Neural crest cell (in vitro differentiated cells): ENCODE measurements at places on chromosomes 6 and 20. TPM values are rescaled to one million over a fixed set of nuclear protein-coding genes. Genes with fewer than 3 reads are reported as not detected.
A peak's percentile ranks its signal among the peaks of the same experiment; 100 is the strongest.

Gene MOG
- not detected in 2 replicates for total RNA-seq

Gene SLC17A9
- total RNA-seq = 1.2 and 1.4 TPM in 2 replicates

Gene ZNF341
- 4.9 and 5.1 TPM in 2 replicates for total RNA-seq

Gene SLC44A4
- total RNA-seq = 0.32 and 0.84 TPM in 2 replicates

Gene SLC17A3
- total RNA-seq = not detected in 2 replicates

Gene TMX4
- 18.0 and 22.7 TPM in 2 replicates for total RNA-seq

Gene OR2H2
- total RNA-seq = not detected in 2 replicates

DNA sequence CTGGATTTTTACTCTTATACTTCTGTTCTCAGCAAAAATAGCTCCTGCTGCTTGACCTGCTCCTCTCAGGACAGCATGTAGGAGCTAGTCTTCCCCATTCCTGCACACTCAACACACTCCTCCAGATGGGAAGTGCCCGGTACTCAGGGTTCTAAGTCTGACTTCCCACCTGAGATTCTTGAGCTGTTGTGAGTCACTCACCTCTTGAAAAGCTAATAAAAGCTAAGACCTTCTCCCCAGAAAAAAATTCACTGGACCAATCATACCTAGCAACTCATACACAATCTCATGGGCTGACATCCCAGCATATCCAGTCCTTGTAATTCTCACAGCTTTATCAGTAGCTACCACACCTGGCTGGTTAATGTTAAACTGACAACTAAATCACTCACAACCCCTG lies 53.5 kb downstream of the TRPC4AP start:
- H3K4me1 ChIP-seq = no peaks in the 10 kb centered on the region
- no peak for DNase-seq
- peaks cover 18% of the 10 kb centered on the region for H3K36me3 ChIP-seq
- no peak overlapping the region for H3K27ac ChIP-seq
- H3K4me3 ChIP-seq = no peak overlapping the region

GRCh38 chr6:151269321-151269995 lies 29.7 kb downstream of the AKAP12 start:
- no peak for DNase-seq
- H3K36me3 ChIP-seq = no peaks in the 10 kb centered on the region
- no peak overlapping the region for H3K27ac ChIP-seq
- H3K27me3 ChIP-seq = no peaks in the 10 kb centered on the region

DNA sequence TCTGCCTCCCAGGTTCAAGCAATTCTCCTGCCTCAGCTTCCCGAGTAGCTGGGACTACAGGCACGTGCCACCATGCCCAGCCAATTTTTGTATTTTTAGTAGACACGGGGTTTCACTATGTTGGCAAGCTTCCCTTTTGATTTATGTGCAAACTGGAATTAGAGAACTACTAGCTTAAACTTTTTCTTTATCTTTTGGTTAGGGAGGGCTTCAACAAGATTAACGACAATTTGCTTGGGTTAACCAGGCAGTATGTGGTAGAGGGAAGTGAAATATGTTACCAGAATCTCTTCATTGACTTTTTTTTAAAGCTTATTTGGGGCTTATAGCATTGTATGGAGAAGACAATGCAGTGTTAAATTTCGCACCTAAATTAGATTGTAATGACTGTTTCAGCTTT lies 9.0 kb downstream of the MYO6 start:
- H3K27ac ChIP-seq = no peak overlapping the region
- peaks cover 17% of the 10 kb centered on the region for H3K4me1 ChIP-seq
- no peaks in the 10 kb centered on the region for H3K27me3 ChIP-seq
- no peak for DNase-seq
- H3K36me3 ChIP-seq = no peaks in the 10 kb centered on the region

- no peaks in the 10 kb centered on the region for H3K36me3 ChIP-seq
- DNase-seq = no peak
- H3K4me1 ChIP-seq = no peaks in the 10 kb centered on the region
- peak overlapping the region; percentile 86 for H3K27ac ChIP-seq
- no peak overlapping the region for H3K4me3 ChIP-seq
- H3K27me3 ChIP-seq = no peaks in the 10 kb centered on the region
Measured at GRCh38 chr6:39273406-39273821, 40.8 kb downstream of the KCNK17 start.

- H3K4me3 ChIP-seq = no peak overlapping the region
- DNase-seq = no peak
- no peak overlapping the region for H3K27ac ChIP-seq
- H3K27me3 ChIP-seq = peaks cover 20% of the 10 kb centered on the region
- H3K4me1 ChIP-seq = peaks cover 38% of the 10 kb centered on the region
Measured at GRCh38 chr20:59752101-59752586, 147.8 kb downstream of the PHACTR3 start.

- H3K4me3 ChIP-seq = peak overlapping the region; percentile 83
- H3K27me3 ChIP-seq = peaks cover 29% of the 10 kb centered on the region
- peak; percentile 82 for DNase-seq
- no peaks in the 10 kb centered on the region for H3K36me3 ChIP-seq
- H3K27ac ChIP-seq = no peak overlapping the region
Measured at GRCh38 chr6:157379656-157380457, 1.1 kb upstream of the ZDHHC14 start.

GRCh38 chr6:68343901-68344300 lies 291.2 kb upstream of the ADGRB3 start:
- peak; percentile 22 for DNase-seq
- no peak overlapping the region for H3K4me3 ChIP-seq
- H3K27me3 ChIP-seq = no peaks in the 10 kb centered on the region
- no peaks in the 10 kb centered on the region for H3K36me3 ChIP-seq
- no peaks in the 10 kb centered on the region for H3K4me1 ChIP-seq

- no peaks in the 10 kb centered on the region for H3K27me3 ChIP-seq
- peaks cover 3% of the 10 kb centered on the region for H3K36me3 ChIP-seq
- no peak overlapping the region for H3K27ac ChIP-seq
- H3K4me1 ChIP-seq = peaks cover 33% of the 10 kb centered on the region
Measured at GRCh38 chr6:56657354-56657753, 14.7 kb upstream of the DST start.

DNA sequence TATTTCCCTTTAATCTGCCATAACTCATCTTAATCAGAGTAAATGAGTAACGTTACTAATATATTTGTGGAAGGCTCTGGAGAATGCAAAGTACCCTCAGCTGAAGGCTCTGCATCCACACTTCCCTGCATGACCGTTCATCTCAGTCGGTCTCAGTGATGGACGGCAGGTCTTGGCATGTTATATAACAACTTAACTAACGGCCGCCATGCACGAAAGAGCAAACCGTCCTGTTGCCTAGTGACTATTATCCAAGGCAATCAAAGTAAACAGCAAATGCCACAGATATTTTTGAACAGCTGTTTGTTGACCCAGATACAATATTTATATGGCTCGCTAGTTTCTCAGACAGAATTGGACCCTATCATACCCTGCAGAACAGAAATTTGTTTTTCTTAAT lies 194.9 kb upstream of the SMLR1 start:
- DNase-seq = no peak
- no peak overlapping the region for H3K4me3 ChIP-seq
- H3K27ac ChIP-seq = no peak overlapping the region
- H3K27me3 ChIP-seq = peaks cover 7% of the 10 kb centered on the region

DNA sequence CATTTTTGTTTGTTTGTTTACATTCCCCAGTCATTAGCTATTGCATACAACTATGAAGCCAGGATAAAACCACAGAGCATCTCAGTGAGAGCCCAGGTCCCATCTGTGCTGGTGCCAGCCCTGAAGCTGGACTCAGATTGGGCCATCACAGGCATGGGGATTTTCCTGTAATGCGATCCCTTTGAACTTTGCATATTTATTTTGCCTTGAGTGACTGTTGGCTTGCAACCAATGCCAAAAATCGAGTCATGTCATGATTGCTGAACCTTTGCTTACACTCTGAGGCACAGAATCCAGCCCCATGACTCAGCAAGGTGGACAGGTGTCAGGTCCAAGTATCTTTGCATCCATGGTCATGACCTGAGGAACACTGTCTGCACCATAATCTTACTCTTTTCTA lies 46.2 kb upstream of the GGTLC1 start:
- no peak for DNase-seq
- H3K4me1 ChIP-seq = no peaks in the 10 kb centered on the region
- H3K27me3 ChIP-seq = no peaks in the 10 kb centered on the region

- H3K27ac ChIP-seq = peak overlapping the region; percentile 92
- peak; percentile 47 for DNase-seq
- peaks cover 39% of the 10 kb centered on the region for H3K36me3 ChIP-seq
- peaks cover 31% of the 10 kb centered on the region for H3K4me1 ChIP-seq
Measured at GRCh38 chr20:2652724-2653555, 508 bp downstream of the NOP56 start.

- H3K4me3 ChIP-seq = no peak overlapping the region
- H3K27me3 ChIP-seq = peaks cover 84% of the 10 kb centered on the region
- no peaks in the 10 kb centered on the region for H3K4me1 ChIP-seq
- H3K36me3 ChIP-seq = no peaks in the 10 kb centered on the region
- no peak for DNase-seq
Measured at GRCh38 chr20:38714308-38714707, 10.0 kb upstream of the SLC32A1 start.

GRCh38 chr6:17987447-17987696 lies at the start of gene KIF13A:
KIF13A (minus strand) TSS chr6:17987635; CDS start chr6:17987463, 172 bp downstream.
- no peaks in the 10 kb centered on the region for H3K36me3 ChIP-seq
- H3K4me3 ChIP-seq = peak within 1 kb of the TSS; percentile 99
- H3K4me1 ChIP-seq = peaks cover 32% of the 10 kb centered on the region
- H3K27ac ChIP-seq = peak within 1 kb of the TSS; percentile 99
- DNase-seq = no peak

DNA sequence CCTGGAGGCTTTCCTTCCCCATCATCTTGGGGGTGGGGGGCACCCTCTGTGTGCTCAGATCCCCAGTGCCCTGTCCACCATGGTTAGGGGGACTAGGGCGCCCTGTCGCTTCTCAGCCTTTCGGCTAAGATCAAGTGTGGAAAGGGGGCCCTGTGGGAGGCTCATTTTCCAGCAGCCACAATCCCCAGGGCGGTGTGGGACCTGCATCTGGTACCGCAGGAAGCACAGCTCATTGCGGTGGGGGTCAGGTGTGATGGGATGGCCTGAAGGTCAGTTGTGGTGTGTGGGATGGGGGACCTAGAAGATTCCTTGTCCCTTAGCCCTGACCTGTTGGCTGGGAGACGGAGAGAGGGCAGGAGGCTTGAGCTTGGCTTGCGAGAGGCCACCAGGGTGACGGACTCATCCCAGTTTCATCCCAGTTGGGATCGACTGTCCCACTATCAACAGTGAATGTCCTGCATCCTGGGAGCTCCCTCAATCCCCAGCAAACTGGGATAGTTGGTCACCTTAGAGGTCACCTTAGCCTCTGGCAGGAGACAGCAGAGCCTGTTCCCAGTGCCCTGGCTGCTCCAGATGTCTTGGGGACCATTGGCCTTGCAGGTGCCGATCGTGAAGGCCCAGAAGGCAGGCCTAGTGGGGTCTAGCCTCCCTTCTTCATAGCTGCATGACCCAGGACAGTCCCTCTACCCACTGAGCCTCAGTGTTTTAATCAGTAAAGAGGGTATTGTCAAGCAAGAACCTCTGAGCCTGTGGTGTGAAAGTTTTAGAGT lies 64.5 kb upstream of the PMEPA1 start:
- H3K4me3 ChIP-seq = no peak overlapping the region
- H3K27ac ChIP-seq = no peak overlapping the region
- DNase-seq = no peak
- peaks cover 24% of the 10 kb centered on the region for H3K27me3 ChIP-seq

DNA sequence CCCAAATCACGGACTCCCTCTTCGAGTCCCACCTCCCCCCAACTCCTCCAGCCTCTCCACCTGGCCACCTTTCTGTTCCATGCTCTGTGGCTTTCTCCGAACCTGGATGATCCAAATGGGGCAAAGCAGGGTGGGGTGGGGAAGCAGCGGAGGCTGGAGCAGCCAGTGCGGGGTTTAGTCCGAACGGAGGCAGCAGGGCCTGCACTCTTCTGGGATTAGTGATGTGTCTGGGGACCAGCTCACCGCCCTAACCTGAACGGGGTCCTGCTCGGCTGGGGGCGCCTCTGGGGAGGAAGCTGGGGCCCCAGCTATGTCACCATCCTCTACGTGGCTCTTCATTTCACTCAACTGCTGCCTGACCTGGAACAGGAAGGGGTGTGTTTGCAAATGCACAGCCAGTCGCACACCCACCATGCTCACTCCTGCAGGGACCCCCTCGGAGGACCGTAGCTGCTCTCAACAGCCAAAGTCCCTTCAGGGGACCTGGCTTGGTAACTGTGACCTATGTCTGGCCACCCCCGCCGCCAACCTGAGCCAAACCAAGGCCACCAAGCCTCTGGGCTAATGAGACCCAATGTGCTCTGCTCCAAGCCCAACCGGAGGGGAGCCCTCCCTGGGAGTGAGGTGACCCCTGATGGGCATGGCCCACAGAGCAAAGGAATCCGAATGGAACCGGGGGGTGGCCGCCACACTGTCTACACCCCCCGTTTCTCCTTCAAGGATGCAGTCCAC lies 46.8 kb downstream of the DSTN start:
- H3K4me1 ChIP-seq = no peaks in the 10 kb centered on the region
- H3K4me3 ChIP-seq = no peak overlapping the region
- no peak overlapping the region for H3K27ac ChIP-seq
- no peaks in the 10 kb centered on the region for H3K27me3 ChIP-seq

DNA sequence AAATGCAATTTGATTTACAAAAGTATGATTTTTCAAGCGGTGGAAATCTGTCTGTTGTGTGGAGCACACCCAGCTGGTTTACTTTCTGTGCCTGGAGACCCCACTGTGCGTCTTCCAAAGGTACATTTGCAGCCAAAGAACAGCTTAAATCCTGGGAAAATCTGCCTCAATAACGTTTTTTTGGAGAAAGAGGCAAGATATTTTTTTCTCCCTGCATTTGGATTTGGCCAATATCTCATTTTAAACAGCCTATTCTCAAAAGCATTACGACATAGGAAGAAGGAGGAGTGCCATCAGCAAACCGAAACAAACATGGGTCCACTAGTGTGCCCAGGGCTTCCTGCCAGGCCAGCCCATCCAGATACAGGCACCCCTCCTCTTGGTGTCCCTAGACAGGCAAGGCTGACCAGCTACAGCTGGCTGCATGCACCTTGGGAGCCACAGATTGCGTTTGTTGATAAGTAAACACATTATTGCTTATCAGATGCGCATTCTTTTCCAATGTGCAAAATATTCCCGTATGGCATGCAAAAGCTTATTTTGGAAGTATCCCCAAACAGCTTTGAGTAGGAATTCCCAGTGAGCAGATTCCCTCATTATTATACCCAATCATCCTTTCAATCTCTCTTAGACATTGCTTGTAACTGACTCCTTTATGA lies 184.5 kb upstream of the MARCKS start:
- H3K27me3 ChIP-seq = no peaks in the 10 kb centered on the region
- H3K27ac ChIP-seq = no peak overlapping the region
- H3K4me3 ChIP-seq = no peak overlapping the region
- peaks cover 29% of the 10 kb centered on the region for H3K4me1 ChIP-seq

DNA sequence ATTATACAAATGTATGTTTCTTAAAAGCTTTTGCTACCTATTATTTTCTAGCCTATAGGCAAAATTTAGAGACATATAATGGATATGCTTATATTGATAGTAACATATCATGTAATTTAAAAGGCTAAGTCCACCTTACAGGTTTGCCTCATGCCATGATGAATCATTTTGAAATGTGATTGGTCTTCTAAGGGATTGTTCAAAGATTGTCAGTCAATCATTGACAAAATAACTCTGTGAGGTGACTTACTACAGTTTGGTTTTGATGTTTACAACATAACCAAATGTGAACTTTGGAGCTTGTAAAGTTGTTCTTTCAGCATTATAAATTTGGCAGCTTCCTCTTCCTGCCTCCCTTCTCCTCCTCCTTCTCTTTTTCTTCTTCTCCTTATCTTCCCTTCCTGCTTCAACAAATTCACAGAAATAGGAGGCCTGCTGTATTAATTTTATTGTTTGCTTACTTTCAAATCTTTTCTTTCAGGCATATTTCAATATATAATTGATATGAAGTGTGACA lies 39.7 kb upstream of the ZFP64 start:
- DNase-seq = no peak
- H3K27me3 ChIP-seq = peaks cover 10% of the 10 kb centered on the region
- H3K4me3 ChIP-seq = no peak overlapping the region
- H3K27ac ChIP-seq = no peak overlapping the region
- H3K4me1 ChIP-seq = no peaks in the 10 kb centered on the region
- H3K36me3 ChIP-seq = no peaks in the 10 kb centered on the region
